ENCODE measurements at places on chromosomes 2 and 18.

- DNase-seq = no peak
Observed at GRCh38 chr2:124149571-124149970, 124.5 kb downstream of the CNTNAP5 start.

- DNase-seq = no peak
Observed at GRCh38 chr2:237685408-237685807, 58.0 kb downstream of the LRRFIP1 start.

DNA sequence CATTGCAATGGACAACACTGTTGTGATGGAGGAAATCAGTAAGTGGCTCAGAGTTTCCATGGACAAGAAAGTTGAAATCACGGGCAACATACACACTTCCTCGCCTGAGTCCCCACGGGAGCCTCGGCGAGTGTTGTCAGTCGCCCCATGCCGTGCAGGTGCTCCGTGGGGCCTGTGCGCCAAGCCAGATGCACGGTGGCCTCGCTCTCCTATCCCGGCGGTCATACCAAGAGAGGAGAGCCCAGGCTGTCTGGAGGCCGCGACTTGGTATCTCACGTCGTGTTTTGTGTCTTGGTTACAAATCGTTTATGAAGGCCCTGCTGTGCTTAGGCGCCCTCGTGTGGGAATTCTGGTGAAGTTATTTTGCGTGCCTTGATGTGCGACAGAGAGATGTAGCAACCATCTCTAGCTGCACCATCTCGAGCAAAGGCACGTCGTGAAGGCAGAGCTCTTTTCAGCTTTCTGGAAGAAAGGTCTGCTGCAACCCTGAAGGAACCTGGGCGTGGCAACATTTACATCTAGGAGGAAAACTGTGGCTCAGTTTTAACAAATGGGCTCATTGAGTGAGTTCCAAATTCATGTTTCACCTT, 21.8 kb downstream of the ATG4B start:
- peak; percentile 61 for DNase-seq

DNA sequence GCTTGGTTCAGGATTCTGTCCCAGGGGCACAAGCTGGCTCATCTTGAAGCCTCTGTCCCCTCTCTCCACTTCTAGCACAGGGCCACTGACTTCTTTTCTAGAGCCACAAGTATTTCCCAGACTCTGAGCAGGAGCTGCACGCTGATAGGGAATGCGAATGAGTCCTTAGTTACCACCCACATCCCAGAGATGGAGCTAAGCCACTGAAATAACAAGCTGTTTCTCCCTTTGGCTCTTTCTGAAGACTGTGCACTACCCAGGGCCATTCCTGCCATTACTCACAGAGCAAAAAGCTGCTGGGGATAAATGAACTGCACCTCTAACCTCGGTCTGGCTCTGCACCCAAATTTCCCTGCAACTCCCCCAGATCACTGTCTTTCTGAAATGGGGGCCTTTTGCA, 70.6 kb downstream of the TSN start:
- DNase-seq = no peak

DNA sequence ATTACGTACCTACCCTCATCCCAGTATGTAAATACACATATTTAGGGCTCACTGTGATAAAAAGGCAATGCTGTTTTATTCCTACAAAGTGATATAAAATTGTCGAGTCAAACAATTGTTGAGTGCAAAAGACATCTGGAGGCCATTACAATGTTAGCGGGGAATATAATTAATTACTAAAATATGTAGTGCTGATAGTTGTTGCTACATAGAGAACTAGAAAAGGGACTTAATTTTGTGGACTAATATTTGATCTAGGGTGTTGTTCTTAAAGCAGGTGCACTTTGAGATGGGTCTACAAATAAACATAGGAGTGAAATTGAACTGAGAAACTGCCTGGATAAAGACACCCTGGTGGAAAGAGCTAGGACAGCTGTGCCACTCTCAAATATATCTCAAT, 300.1 kb downstream of the NOL4 start:
- DNase-seq = no peak

GRCh38 chr18:36186461-36187192, 670 bp upstream of the MOCOS start:
- peak; percentile 48 for DNase-seq

DNA sequence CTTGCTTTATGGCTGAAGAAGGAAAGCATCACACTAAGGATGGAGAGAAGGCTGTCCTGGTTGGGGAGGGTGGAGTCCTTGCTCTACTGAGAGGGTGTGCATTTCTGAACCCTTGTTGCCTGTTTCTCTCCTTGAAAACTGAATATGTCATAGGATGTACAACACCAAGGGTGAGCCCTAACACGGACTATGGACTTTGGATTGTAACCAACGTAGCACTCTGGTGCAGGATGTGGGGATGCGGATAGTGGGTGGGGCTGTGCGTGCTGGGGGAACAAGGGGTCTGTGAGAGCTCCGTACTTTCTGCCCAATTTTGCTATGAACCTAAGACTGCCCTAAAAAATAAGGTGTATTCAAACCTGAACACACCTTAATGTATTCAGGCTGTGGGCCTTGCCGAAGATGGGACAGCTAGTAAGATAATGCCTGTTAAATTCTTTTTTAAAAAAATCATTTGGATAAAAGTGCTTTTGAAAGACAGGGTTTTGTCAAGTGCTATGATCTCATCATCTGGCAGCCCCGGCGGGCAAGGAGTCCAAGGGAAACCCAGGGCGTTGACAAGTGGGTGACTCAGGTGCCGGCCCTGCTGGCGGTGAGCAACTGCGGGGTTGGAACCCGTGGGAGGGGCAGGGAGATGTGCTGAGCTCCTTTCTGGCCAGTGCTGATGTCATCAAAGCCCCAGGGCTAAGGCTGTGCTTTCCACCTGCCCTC, 54.0 kb downstream of the GATA6 start:
- peak; percentile 93 for DNase-seq

DNA sequence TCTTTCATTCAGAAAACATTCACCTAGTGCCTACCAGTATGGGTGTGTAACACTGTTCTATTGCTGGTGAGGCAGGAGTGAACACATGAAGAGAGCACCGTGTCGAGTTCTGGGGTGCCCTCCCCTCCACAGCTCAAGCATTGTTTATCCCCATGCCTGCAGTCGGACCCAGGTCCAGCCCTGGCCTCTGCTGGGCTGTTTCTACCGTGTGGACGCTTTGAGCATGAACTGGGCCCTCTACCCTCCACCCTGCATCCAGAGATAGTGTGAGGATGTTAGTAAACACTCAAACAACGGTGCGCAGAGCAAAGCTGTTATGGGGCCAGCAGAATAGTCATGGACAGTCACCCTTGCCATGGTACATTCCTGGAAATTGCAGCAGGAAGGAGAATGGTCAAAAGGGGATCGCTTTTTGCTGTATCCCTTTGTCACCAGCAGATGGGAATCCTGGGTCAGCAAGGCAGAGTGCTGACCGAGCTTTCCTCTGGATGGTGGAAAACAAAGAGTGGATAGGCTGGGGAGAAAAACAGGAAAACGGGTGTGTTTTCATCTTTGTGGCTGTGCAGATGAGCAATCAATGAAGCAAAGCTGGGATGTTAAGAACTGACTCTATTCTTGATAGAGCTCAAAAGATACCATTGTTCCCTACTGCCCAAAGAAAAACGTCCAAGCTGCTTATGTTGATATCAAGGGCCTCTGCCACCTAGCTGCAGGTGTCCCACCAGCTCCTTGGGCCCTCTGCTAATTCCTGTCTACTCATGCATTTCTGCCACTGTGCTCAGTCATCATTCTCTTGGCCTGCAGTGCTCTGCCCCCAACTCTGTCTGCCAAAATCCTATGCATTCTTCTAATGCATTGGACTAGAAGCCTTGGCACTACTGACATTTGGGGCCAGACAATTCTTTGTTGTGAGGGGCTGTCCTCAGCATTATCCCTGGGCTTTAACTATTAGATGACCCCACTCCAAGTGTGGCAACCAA, 38.7 kb downstream of the REEP1 start:
- DNase-seq = no peak

DNA sequence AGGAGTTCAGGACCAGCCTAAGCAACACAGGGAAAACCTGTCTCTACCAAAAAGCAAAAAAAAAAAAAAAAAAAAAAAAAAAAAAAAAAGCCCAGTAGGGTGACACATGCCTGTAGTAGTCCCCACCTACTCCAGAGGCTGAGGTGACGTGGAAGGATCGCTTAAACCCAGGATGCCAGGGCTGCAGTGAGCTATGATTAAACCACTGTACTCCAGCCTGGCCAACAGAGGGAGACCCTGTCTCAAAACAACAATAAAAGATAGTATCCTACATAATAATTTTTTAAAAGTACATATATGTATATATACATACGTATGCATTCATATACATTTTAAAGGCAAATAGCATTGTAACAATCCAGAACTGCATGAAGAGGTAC, 51.7 kb downstream of the SOS1 start:
- DNase-seq = no peak

GRCh38 chr2:194545978-194546377, 1111.0 kb upstream of the SLC39A10 start:
- DNase-seq = no peak

GRCh38 chr2:38274286-38275276, 102.5 kb downstream of the ATL2 start:
- DNase-seq = no peak

- DNase-seq = no peak
Observed at GRCh38 chr2:98872526-98872925, 63.5 kb downstream of the CRACDL start.

DNA sequence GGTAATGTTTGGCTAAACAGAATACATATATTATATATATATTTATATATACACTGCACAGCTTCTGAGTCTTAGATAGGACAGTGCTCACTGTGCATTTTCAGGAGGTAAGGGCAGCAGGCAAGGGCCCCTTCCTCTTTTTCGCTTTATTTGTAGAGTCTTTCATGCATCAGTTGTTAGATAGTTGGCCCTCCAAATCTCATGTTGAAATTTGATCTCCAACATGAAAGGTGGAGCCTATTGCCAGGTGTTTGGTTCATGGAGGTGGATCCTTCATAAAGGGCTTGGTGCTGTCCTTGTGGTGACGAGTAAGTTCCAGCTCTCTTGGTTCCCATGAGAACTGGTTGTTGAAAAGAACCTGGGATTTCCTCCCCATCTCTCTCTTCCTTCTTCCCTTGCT, 48.1 kb downstream of the TSN start:
- no peak for DNase-seq

GRCh38 chr2:200252265-200253067, 54.0 kb upstream of the SPATS2L start:
- DNase-seq = peak; percentile 24

- DNase-seq = no peak
Observed at GRCh38 chr2:57156231-57156924, 890.2 kb upstream of the VRK2 start.

- no peak for DNase-seq
Observed at GRCh38 chr2:205670292-205670691, 12.0 kb upstream of the NRP2 start.

GRCh38 chr2:108806371-108807113, 20.0 kb downstream of the CCDC138 start:
- no peak for DNase-seq

DNA sequence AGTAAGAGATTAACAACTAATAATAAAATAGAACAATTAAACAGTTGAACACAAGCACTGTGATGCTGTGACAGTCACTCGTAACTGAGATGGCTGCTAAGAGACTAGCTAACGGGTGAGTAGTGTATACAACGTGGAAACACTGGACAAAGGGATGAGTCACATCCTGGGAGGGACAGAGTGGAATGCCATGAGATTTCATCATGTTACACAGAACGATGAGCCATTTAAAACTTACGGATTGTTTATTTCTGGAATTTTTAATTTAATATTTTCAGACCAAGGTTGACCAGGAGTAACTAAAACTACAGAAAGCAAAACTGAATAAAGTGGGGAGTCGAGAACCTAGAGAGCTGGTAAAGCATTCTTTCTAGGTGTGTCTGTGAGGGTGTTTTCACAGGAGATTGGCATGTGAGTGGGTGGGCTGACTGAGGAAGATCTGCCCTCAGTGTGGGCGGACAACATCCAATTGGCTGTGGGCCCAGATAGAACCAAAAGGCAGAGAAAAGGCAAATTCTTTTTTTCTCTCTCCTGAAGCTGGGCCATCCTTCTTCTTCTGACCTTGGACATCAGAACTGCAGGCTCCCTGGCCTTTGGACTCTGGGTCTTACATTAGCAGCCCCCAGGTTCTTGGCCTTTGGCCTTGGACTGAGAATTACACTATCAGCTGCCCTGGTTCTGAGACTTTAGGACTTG, 14.6 kb downstream of the TMSB10 start:
- peak; percentile 72 for DNase-seq

GRCh38 chr2:75053484-75054112, 95.2 kb downstream of the POLE4 start:
- DNase-seq = no peak

- no peak for DNase-seq
Observed at GRCh38 chr2:239400596-239401066, at the start of gene HDAC4. Gene HDAC4 (minus strand): TSS chr2:239401020. CDS start chr2:239352699, 48,321 bp downstream.

DNA sequence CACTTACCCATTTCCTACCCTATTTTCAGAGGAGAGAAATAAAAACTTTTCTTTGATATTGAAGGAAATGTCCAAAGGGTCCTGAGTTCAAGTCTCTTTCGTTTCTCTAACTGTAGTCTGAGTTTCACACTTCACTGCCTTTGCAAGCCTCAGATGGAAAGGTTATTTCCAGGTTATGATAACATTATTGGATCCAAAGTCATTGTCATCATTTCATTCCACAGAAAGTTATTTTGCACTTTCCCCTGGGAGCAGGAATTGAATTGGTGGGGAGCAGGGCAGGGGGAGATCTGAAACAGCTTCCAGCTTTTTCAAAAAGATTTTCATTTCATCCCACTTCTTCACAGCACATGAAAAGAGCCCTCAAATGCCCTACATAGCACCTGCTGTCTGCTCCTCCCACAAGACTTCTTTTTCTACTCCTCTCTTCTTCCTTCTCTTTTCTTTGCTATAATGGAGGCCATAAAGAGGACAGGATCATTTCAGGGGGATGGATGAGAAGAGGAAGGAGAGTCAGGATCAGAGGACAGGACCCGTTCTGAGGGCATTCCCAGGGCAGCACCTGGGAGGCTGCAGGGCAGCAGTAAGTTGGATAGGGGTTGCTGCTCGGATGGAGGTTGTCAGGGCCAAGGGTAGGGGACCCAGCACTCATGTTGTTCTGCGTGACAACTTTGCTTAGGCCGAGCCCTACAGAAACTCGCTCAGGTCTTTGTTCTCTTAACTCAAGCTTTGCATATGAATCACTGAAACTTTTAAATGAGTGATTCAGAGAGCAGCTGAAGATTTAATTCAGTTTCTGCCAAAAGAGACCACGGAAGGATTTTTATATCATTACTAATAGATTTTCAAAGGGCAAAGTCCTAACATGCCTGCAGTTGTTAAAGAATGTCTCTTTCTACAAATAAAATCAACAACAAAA, 11.4 kb upstream of the GALNT5 start:
- no peak for DNase-seq

- DNase-seq = no peak
Observed at GRCh38 chr18:3016585-3017297, 3.8 kb upstream of the LPIN2 start.

DNA sequence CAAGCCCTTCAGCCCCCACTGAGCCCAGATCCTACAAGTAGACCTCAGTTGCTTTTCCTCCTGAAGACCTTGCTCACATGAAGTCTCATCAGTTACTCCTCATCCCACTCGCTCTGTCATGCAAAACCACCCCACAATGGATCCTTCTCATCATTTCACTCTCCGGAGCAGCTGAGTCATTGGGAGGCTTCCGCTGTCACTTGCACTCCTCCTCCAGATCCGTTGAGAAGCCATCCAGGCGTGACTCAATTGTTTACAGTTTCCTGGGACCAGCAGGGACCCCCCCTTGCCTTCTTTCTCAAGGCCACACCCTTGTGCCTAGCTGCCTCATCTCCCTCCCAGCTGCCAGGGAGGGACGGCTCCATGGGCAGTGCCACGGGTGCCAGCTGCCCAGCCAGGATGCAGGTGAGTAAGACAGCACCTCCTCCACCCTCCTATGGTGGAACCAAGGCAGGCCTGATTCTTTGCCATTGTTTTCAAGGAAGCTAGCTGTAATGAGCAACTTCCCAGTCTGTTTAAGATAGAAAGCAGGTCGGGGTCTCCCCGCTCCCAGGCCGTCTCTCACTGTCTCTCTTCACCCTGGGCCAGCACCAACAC, 16.3 kb downstream of the GPR55 start:
- no peak for DNase-seq

Data from left cardiac atrium (tissue), 4 donors.